ENCODE measurements at places on chromosomes 6 and 20.

DNA sequence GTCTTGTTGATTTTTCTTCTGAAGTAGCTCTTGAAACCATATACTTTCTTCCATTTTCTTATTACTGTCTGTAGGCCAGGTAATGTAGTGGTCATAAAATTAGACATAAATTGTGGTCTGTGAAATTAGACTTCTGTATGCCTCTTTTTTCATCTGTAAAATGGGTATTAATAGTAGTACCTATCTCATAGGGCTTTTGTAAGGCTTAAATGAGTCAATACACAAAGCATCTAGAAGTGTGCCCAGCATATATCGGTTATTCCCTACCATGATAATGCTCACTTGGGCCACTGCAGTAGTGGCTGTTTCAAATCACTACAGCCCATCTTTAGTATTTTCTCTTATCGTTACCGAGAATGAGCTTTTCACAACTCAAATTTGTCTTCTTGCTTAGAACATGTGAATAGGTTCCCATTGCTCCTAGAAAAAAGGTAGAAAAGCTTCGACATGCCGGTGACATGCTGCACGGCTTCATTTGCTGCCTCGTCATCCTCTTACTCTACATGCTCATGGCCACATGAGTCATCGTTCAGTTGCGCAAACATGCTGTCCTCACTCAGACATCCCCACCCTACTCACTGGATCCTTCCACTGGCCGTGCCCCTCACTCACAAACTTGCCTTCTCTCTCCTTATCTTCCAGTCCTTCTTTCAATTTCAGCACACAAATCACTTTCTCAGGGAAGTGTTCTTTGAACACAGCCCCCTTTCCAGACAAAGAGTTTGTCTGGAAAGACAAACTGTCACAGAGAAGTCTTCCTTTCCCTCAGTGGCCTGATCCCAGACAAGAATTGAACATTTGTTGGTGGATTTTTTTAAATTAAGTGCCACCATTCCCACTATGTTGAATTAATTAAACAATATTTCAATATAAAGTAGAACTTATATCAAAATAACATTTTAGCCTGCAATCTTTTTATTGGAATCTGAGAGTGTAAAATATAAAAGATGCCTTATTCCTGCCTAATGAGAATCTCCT, 32.2 kb upstream of the ERVFRD-1 start:
- DNase-seq = peak; percentile 22

GRCh38 chr6:137542713-137543112, 48.5 kb upstream of the OLIG3 start:
- peak; percentile 36 for DNase-seq

DNA sequence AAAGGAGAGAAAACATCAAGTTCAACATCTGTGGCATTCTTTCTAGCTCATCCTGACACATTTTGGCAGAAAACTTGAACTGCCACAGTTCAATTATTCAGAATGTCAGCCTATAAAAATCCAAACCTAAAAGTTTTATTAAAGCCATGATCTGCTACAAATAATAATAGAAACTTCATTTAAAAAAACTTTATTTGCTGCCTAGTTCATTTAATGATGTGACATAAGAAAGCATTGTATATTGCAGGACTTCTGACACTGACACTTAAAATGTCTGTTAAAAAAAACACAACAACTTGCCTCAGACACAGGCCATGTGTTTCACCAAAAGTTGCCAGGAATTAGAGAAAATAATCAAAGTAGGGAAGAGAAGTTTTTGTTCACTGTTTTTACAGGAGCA, 88.3 kb upstream of the HTR1E start:
- no peak for DNase-seq

- no peak for DNase-seq
These were observed 7.9 kb downstream of the KIAA1755 start for GRCh38 chr20:38252292-38253288.

DNA sequence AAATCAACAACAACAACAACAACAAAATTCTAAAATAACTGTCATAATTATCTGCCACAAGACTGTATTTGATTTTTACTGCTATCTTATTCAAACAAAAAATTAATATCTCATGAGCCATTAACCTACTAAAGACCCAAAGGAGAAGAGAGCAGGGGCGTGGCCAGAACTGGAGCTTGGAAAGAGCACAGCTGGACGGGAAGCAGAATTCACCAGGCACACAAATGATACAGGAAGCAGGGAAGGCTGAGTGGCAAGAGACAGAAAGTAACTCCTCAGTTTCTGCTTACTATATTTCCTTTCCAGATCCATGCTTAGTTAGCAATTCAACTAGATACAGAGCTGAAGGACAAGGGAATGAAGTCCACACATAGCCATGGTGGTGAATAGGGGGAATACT, 54.4 kb downstream of the FKBP5 start:
- DNase-seq = no peak
